Airway epithelial cell (primary cell): ENCODE measurements at places on chromosomes 1 and 21. TPM values are rescaled to one million over a fixed set of nuclear protein-coding genes. Genes with fewer than 3 reads are reported as not detected.

KRTAP13-2 gene
- total RNA-seq, result not detected in 2 replicates

COL16A1 gene
- total RNA-seq, result 97.7 and 98.1 TPM in 2 replicates

SPRR2A gene
- total RNA-seq, result 8.3 and 8.4 TPM in 2 replicates

TNNT2 gene
- total RNA-seq, result 1.3 and 2.6 TPM in 2 replicates

ARHGAP29 gene
- 13.6 and 16.2 TPM in 2 replicates for total RNA-seq

NTNG1 gene
- total RNA-seq, result 1.3 TPM in 2 replicates
